ENCODE measurements at places on chromosomes 7 and 10.

GRCh38 chr10:122461367-122461728, at the start of gene HTRA1:
Gene HTRA1 (plus strand): TSS chr10:122461553. CDS start chr10:122461653, 100 bp downstream.
- DNase-seq: no peak

DNA sequence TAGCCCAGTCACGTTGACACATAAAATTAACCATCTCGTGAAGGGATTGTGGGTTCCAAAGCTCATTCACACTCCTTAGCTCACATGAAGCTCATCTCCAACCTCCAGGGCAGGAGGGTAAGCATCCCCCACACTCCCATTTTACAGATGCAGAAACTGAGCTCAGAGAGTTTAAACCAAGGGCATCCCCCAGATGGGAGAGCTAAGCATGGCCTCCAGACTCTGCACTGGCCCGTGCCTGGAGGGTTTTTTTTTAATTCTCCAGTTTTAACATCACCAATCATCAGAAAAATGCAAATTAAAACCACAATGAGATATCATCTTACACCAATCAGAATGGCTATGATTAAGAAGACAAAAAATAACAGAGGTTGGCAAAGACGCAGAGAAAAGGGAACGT, 53.3 kb upstream of the TCF7L2 start:
- DNase-seq: no peak

DNA sequence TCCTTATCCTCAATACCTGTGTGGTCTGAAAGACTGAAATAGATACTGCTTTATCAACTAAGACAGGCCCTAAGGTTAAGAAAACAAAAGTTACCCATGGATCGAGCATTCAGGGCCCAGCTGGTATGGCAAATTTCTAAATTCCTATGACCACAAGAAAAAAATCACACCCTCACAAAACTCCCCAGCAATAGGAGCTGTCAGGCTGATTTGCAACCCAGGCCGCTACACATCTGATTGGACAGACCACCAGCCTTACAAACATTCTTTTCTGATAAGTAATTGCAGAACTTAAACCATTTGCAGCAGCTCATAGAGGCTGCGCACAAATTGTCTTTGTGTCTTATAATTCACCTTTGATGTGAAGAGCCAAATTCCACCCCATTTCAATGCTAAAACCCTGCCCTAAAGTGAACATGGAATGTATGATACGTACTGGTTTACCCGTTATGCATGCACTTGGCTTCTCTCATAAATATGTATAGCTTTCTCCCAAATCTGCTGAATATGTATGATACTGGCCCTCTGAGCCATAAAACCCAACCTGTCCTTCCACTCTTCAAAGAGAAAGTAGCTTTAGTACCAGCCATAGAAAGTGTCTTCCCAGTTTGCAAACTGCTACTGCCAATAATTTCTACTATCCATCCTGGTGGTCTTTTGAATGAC, 842.5 kb downstream of the GRID1 start:
- DNase-seq: no peak

GRCh38 chr10:27944005-27944404, 54.9 kb downstream of the ODAD2 start:
- DNase-seq: no peak

GRCh38 chr10:52185256-52185655, 128.8 kb upstream of the DKK1 start:
- no peak for DNase-seq

DNA sequence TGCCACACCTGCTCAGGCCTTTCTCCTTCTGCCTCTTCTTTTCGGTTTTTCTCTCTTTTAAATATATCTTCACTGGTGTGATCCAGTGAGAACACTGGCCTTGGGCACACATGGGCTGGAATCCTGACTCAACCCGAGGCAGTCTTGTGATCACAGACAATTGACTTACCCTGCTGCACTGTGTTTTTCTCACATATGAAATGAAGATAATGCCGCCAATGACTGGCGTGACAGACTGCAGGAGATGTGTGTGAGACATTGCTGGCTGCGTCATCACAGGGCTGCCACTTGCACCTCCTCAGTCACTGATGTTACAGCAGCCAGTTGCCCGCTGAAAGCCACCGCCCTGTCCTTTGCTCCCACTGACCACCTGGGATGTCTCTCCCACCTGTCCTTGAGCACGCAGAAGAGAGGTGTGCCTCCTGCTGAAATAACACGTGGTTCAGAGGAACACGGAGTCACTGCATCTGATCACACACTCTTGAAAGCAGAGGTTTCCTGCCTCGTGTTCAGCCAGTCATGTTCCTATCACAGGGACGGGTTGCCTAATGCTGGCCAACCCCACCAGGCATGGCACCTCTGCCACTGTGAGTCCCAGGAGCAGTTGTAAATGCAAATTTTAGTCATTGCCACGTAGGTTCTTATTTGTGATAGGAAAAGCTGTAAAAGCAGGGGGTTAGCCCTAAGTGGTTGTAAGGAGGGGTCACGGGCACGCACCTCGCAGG, 124.6 kb upstream of the LANCL2 start:
- no peak for DNase-seq

DNA sequence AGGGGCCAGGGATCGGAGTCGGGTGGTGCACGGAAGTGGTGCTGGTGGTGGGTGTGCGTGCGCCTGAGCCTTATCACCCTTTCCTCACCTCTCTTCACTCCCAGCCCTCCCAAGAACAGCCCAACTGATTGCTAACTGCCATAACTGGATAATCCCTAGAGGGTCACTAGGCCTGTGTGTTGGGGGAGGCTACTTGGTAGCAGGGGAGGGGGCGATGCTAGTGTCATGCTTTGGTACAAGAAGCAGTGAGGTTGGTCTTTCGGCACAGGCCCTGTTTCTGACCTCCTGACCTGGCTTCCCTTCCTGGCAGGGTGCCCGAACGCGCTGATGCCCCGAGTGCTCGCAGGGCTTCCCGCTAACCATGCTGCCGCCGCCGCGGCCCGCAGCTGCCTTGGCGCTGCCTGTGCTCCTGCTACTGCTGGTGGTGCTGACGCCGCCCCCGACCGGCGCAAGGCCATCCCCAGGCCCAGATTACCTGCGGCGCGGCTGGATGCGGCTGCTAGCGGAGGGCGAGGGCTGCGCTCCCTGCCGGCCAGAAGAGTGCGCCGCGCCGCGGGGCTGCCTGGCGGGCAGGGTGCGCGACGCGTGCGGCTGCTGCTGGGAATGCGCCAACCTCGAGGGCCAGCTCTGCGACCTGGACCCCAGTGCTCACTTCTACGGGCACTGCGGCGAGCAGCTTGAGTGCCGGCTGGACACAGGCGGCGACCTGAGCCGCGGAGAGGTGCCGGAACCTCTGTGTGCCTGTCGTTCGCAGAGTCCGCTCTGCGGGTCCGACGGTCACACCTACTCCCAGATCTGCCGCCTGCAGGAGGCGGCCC, 652 bp downstream of the KAZALD1 start:
- no peak for DNase-seq

- DNase-seq: no peak
Observed at GRCh38 chr7:44073664-44074348, 8.4 kb upstream of the PGAM2 start.

DNA sequence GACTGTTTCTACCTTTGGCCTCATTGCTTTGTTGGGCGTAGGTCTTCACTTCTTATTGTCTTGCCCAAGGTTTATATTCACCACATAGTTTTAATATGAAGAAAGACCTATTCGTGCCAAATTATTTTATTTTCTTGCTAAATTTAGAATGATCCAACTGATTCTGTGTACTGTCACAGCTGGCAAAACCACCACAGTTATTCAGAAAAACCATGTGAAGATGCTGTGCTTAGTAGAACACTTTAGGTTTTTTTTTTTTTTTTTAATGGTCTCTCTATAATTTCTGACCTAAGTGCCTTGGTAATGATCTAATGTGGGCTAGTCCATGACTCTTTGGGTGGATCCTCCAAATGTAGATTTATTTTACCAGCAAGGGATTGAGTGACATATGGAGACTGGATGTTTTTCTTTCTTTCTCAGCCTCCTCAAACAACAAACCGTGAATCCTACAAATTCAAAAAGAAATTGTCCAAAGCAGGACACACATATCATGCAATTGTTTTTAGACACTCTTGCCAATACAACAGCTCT, 243.8 kb downstream of the DYNC1I1 start:
- DNase-seq: no peak

GRCh38 chr7:99525713-99526440, 21.4 kb downstream of the ZKSCAN5 start:
- no peak for DNase-seq

- no peak for DNase-seq
Observed at GRCh38 chr7:152000191-152000590, 25.3 kb upstream of the GALNT11 start.

- no peak for DNase-seq
Observed at GRCh38 chr7:85018498-85018897, 168.4 kb downstream of the SEMA3D start.

DNA sequence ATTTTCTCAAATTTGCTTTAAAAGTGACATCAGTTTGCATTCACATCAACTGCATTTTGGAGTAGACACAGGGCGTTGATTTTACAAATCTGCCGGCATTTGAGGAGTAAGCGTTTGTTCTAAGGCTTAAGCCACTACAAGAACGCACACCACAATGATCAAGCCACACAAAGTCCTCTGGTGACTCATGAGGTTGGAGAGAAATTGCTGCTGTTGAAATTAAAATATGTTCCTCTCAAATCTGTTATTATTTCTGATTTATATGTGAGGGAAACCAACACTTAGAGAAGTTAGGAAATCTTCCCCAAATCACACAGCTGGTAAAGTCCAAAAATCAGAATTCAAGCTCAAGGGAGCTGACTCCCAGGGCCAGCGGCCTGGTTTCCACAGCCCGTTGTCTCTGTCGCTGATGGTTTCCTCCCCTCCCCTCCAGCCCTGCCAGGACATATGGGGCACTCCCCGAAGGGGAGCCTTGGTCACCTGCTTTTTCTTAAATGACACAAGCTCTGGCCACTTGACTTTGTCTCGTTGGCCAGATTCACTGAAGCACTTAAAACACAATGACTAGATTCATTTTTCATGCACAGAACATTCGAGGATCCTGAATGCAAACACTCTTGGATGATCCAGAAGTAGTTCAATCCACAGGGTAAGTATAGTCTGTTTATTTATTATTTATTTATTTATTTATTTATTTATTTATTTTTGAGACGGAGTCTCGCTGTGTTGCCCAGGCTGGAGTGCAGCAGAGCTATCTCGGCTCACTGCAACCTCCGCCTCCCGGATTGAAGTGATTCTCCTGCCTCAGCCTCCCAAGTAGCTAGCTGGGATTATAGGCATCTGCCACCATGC, 29.2 kb upstream of the KLF6 start:
- no peak for DNase-seq

DNA sequence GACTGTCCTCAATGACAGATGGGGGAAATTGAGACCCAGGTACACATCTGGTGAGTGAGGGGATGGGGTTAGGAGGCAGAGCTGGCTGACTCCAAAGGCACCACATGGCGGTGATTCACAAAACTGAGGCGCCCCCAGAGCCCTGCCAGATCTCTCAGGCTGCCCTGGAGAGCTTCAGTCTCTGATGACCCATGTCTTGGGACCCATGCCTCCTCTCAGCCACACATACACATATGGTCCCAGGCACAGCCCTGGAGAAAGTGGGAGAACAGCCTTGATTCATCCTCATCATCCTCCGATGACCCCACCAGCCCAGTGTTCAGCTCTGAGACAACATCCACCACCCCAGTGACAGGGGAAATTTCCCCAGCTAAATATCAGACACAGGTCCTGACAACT, 426.0 kb downstream of the RPS24 start:
- DNase-seq: no peak

- DNase-seq: no peak
Observed at GRCh38 chr10:80260295-80261243, 28.9 kb downstream of the MAT1A start.

DNA sequence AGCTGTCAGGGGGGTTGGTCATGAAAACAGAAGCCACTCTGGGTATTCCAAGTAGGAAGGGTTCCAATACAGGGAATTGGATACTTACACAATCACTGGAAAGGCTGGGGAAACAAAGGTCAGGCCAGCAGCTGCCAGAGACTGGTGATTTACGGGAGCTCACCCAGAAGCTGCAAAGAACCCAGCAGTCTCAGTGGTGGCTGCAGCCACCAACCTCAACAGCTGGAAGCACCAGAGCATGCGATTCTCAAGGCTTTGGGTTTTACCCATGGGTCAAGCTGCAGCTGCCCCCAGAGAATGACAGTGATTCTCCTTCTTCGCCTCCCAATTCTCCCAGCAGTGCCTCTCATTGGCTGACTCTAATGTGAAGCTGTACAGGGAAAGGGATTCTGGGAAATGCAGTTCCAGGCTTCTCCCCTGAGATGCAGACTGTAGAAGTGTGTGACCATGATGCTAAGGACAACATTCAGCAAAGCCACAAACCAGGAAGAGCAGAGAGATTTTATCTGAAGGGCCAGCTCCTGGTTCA, 107.2 kb upstream of the TCF7L2 start:
- no peak for DNase-seq

DNA sequence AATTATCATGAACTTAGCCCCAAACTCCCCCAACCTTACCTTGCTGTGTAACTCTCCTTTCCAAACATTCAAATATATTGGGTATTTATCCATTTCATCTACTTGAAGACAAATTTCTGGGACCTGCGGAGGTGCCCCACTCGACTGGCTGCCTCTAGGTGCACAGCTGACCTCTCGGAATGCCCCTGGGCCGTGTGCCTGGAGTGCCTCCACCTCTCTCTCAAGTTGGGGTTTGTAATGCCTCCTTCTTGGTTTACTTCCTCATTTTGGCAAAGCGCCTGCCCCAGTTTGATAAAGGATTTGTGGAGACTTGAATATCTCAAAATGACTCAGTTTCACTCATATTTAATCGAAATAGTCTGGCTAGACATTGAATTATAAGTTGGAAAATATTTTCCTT, 16.6 kb downstream of the ZNF777 start:
- no peak for DNase-seq

GRCh38 chr10:121509112-121509511, 89.1 kb downstream of the FGFR2 start:
- no peak for DNase-seq

- no peak for DNase-seq
Observed at GRCh38 chr10:9561821-9562505, 1455.7 kb upstream of the CELF2 start.

DNA sequence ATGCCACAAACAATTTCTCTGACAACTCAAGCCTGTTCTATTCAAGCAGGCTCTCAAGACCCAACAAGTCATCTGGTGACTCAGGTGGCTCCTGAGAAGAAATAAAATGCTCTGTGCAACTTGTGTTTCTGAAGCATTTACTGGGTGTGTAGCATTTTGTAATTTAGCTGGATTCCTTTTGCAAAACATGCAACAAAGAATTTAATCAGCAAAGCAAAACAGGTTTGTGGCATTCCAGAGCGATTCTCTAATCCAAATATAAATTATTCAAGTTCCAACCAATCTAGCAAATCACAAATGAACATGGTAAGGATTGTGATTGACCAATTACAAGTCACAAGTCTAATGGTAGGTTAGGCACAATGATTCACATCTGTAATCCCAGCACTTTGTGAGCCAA, 39.8 kb upstream of the C10orf67 start:
- peak; percentile 4 for DNase-seq

- no peak for DNase-seq
Observed at GRCh38 chr7:4725850-4726450, 43.9 kb downstream of the FOXK1 start.

DNA sequence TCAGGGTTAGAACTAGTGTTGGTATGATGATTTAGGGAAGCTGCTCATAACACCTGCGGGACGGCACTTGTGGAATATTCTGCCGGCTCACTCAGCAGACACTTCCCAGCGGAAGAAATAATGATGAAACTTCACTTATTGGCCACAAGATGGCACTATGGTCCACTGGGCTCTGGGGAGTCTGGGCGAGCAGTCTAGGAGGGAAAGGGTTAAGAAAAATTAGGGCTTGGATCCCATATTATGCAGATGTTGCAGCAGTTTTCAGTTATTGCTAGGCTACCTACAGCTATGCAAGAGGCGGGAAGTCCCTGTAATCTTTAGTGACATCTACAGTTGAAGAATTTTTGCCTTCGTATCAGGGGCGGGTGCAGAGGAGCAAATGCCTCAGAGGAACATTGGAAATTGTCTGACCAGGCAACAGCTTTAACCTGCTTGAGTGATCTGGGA, 238.7 kb upstream of the PRSS58 start:
- DNase-seq: no peak

Data from BJ (cell line).